ENCODE measurements at places on chromosomes 2 and 18.

GRCh38 chr2:195410074-195410671, 246.9 kb upstream of the SLC39A10 start:
- no peak for DNase-seq

- DNase-seq: no peak
These were observed 11.4 kb downstream of the HK2 start for GRCh38 chr2:74845217-74845751.

DNA sequence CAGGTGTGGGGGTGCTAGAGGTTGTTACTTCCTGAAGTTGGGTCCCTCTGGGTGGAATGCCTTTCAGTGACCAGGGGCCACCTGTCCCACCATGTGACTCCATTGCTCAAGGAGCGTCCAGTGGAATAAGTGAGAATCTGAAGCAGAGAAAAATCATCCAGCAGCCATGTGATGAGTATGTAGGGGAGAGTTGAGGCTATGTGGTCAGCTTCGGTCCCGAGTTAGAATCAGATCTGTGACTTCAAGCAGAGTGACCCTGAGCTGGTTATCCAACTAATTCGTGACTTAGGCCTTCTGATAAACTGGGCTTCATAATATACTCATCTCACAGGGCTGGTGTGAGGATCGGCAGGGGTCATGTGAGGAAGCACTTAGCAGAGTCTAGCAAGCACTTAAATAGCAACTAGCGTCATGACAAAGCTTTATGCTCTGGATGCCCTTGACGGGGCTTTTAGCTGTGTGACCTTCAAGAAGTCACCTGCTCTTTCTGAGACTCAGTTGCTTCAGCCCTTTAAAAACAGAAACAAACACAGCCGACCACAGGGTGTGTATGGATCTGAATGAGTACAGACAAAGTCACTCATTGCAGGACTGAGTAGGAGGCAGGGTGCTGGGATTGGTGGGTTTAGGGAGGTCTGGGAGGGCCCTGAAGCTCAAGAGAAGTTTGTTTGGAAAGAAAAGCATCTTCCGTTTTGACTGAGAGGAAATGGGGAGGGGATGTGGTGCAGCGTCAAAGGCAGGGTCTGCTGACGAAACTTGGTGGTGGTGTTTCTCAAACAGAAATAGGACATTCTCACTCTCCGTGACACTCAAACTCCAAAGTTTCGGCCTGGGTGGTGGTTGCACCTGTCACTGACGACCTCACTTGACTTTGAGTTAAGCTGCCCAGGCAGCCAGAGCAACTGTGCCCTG, 264.0 kb upstream of the CXCR4 start:
- no peak for DNase-seq

DNA sequence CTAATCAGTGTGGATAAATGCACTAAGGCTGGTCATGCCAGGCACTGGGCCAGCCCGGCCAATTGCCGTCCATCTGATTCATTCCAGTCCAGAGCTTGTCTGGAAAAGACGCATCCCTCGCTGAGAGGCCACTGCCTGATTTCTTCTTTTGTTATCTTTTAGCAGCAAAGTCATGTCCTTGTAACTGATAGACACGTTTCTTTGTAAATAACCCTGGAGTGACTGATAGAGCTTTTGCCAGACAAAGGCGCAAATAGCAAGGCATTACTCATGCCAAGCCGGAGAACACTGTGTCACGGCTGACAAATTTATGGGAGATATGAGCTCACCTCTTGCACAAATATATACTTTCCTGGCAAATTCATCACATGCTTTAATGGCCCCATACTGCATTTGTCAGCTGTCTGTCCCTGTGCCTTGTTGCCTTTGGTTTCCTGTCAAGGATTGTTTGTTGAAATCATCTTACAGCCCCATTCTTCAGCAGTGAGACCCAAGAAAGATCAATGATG, 164.4 kb downstream of the ETAA1 start:
- DNase-seq: peak; percentile 20

DNA sequence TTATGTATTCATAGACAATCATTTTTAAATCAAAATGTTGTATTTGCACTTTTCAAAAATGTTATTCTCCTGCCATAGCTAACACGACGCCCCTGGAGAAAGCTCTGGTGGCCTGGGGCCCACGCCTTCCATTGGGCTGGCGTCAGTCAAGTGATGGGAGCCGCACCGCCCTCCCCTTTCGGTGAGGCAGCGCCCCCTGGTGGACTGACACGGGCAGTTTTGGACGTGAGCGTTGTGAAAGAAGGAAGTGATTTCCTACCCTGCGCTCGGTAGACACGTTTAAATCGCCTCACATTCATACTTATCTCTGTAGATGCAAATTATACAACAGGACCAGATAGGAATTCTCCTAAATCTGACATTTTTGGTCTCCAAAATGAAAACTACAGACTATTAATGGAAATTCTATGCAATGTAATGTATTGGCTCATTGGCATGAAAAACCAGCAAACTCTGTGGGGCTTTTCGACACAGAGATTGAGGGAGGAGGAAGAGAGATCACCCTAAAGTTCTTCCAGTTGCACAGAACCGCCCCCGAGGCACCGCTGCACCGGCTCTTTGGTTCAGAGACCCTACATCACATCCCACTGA, 326.2 kb upstream of the SOX11 start:
- peak; percentile 73 for DNase-seq

Measured in HEK293T (cell line).